ENCODE measurements at places on chromosomes 13 and 19. TPM values are rescaled to one million over a fixed set of nuclear protein-coding genes. Genes with fewer than 3 reads are reported as not detected.

CGB7 gene
- total RNA-seq, result not detected

CNMD gene
- 2.7 TPM for total RNA-seq

HCST gene
- total RNA-seq, result not detected

METTL21C gene
- total RNA-seq, result not detected

KISS1R gene
- total RNA-seq, result not detected

ICAM1 gene
- total RNA-seq, result 1.6 TPM

C19orf18 gene
- not detected for total RNA-seq

ZNF799 gene
- 7.2 TPM for total RNA-seq

GJA3 gene
- total RNA-seq, result 0.16 TPM

ZNF726 gene
- 13.3 TPM for total RNA-seq

CYP4F2 gene
- not detected for total RNA-seq

ZNF264 gene
- 27.5 TPM for total RNA-seq

ZNF160 gene
- total RNA-seq, result 35.1 TPM

STXBP2 gene
- 3.0 TPM for total RNA-seq

LACC1 gene
- total RNA-seq, result 4.2 TPM

KIR3DL1 gene
- total RNA-seq, result not detected

KLK1 gene
- not detected for total RNA-seq

MEX3D gene
- 58.5 TPM for total RNA-seq

KLK4 gene
- not detected for total RNA-seq

TBXA2R gene
- 0.78 TPM for total RNA-seq

C5AR2 gene
- total RNA-seq, result 0.31 TPM

RASL11A gene
- 2.5 TPM for total RNA-seq

SCEL gene
- total RNA-seq, result 0.31 TPM

AP1M2 gene
- total RNA-seq, result not detected

ZNF358 gene
- total RNA-seq, result 9.0 TPM
